ENCODE measurements at places on chromosomes 3 and 15.

DNA sequence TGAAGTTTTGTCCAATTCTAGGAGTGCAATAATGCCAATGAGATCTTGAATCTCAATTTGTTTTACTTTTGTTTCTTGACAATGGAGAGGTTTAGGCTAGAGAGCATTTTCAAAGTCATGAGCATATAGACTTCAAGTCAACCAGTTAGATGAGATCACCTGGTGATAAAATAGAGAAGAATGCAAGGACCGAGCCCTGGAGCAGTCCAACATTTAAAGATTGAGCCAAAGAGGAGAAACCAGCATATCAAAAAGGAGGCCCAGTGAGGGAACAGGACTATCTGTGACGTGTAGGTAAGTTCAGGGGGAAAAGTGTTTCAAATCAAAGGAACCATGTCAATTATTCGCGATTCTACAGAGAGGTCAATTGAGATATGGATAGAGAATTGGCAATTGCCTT, 1.7 kb upstream of the PIAS1 start:
- DNase-seq, result no peak

DNA sequence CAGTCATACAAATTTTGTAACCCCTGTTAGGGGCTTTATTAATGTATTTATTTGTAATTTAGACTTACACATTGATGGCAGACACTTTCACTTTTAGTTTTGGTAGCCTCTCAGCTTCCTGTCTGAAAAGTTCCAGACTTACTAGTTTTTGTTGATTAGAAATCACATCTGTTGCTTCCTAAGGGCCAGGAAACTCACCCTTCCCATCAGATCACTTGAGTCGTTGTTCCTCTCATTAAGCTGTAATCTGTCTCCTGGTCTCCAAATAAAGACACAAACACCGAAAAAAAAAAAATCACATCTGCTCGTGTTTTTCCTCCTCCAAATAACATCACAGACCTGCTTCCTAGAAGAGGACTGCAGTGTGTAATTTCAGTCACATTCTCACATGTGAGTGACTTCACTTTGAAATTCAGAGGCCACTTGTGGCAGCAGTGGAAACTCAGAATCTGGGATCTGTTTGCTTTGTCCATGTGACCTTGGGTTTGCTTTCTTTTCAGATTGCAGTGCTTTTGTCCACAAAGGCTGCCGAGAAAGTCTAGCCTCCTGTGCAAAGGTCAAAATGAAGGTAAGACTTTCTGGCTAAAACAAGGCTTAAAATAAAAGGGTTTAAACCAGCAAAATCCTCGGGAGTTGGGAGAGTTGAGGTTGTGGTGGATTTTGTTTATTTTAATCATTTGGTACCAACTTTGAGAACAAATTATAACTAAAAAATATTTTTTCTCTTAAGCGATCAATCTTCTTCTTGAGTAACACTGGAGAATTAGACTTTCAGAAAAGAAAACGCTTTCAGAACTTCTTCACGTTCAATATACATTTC, 87.0 kb downstream of the KLHL25 start:
- DNase-seq, result no peak

- no peak for DNase-seq
Observed at GRCh38 chr3:17551333-17551732, 191.1 kb downstream of the TBC1D5 start.

DNA sequence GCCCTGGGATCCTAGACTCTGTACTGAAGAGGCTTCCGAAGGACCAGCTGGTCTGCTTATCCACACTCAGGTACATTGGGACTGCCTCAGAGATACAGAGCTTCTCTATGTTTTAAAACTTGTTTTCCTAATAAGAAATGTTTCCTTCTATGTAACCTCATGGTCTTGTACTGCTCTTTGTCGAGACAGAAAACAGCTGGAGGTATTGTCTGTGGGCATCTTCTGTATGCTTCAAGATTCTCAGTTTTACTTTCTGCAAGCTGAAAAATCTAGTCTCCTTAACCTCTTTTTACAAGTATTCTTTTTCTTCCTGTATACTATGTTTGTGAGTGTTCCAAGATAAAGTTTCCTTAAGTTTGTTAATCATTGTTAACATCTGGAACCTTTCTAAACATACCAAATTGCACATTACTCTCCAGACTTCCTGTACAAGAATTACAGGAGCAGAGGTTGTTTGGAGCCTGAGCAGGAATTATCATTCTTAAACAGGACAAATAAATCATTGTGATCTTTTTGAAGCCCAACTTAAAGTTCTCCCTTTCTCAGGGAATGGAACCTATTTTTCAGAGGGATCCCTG, 358.3 kb upstream of the CFAP20DC start:
- DNase-seq, result no peak

- no peak for DNase-seq
Observed at GRCh38 chr3:58164199-58164879, 46.4 kb downstream of the DNASE1L3 start.

DNA sequence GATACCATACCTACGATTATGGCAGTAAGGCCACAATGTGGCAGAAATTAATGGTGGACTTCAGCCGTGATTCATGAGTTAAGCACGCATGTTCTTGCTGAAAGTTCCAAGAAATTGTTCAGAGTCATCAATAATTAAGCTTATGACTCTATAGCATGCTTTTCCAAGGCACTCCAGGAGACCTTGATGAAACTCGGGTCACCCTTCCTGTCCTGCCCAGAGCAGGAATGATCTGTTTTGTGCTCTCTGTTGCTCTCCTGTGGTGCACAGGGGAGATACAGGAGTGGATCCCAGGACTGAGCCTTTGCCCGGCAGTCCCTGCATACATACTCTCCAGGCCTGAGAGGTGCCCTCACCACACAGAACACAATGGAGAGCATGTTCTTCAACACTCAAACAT, 141.6 kb upstream of the SLC2A2 start:
- no peak for DNase-seq

DNA sequence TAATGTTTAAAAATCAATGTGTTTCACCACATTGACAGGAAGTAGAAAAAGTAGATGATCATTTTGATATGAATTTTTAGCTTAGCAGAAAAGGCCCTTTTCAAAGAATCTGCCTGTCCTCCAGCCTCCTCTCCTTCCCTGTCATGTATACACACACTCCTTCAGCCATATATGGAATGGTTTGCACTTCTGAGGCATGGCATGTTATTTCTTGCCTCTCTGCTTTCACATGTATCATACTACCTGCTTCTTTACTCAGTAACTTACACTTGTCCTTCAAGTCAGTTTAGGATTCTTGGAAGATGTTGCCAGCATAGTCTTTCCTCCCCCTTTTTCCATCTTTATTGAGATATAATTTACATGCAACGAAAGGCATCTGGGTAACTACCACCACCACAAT, 79.0 kb downstream of the REC114 start:
- DNase-seq, result no peak

DNA sequence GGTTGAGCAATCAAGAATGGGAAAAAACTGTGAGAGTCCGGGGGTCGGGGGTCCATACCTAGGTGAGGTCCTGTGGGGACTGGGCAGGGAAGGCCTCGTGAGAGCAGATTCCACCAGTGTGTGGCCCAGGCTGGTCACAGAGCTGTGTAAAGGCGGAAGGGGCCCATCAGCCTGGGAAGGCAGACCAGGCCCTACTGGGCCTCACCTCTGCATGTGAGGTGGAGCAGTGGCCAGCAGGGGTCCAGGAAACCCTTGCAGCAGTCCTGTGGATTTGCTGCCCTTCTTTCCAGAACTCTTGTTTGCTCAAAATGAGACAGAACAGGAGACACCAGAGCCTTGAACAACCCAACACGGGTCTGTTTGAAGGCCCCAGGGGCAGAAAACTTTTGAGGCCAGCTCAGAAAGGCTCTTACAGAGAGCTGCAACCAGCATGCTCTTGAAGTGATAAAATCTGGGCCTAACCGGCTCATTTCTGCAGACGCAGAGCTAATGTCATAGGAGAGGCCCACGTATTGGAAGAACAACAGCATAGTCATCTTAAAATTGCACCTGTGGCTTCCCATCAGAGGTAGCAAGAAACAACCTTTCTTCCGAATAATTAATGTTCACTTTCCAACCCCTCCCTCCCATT, 30.3 kb upstream of the HHATL start:
- DNase-seq, result no peak

- DNase-seq, result no peak
Observed at GRCh38 chr15:27585041-27585640, 514.0 kb downstream of the OCA2 start.

DNA sequence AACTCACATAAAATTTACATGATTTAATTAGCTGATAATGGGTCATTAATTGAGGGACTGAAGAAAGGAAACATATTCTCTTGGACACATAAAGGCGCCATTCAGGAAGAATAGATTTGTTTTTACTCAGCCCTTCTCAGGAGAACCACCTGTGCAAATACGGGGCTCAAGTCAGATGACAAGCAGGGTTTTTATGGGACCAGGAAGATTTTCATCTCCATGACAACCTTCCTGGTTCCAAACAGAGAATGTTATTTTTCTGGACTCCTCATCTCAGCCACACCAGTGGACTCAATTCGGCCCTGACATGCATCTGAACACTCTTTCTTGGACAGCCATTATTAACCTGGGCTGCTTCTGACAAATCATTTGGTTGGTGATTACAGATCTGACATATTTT, 120.5 kb downstream of the PDZRN3 start:
- DNase-seq, result no peak

DNA sequence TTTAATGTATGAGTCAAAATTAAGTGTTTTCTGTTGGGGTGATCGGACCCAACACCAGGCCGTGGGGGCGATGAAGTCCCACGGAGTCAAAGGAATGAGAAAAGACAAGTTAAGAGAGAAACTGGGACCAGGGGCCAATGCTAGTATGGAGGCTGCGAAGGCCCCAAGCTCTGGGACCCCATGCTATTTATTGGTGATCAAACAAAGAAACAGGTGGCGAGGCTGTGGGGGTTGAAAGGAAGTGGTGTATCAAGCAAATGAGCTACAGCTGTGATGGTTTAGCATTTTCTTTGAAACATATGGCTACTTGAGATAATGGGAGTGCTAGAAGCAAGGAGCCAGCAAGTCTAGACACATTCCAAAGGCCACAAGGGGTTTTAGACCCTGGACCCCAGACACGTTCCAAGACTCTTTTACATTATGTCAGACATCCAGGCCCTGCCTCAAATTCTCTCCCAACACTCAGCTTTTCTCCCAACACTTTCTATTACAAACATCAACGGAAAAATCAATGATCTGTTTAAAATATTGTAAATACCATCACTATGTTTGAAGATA, 56.0 kb upstream of the SNRPN start:
- no peak for DNase-seq

DNA sequence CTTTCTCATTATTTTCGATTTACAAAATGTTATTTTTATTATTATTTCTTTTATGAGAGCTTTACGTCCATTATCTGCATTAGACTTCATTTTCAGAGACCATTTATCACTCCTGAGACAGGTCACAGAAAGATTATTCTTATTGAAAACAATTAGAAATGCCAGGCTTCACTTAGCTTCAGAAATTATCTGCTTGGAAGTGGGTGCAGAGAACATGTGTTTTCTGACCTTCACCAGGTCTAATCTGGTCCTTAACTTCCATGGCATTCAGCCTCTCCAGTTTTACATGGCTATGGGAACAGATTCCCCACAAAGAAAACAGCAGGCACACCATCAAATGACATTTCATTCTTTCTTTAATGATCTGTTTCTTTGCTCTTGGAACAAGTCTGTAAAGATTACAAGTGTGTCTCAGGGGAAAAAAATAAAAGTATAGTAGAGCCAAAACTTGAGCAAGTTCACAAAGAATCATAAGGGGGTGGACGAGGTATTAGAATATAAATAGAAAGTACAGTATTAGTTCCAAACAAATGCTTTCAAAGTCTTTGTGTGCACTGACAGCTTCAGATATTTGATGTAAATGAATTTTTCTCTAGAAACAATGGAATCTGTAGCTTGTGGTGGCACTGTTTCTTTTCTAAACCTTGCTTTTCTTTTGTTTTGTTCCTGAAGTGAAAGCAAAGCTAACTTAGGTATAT, 294.2 kb upstream of the MEIS2 start:
- DNase-seq, result no peak

- DNase-seq, result no peak
Observed at GRCh38 chr3:111521891-111522290, 20.1 kb upstream of the CD96 start.

DNA sequence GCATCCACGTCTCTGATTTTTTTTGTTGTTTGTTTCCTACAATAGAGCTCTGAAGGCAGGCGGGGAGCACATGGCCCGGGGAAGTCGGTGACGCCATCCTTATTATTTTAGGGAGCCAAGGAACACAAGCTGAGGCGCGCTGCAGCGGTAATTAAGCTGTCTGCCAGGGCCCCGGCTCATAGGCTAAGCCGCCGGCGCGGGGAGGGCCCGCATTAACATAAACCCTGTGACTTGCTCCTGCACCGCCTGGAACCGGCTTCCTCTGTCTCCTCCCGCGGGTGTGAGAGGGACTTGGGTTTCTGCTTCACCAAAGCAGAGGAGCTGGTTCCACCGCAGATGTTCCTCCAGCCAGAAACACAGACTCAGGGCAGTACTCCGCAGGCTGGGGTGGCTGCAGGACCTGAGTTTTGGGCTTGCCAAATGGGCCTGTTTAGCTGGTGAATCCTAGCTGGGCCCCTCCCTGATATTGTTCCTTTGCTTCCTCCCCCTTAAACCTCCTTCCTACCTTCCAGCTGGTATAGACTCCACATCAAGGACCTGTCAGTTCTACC, 25.3 kb downstream of the ANP32A start:
- peak; percentile 91 for DNase-seq

DNA sequence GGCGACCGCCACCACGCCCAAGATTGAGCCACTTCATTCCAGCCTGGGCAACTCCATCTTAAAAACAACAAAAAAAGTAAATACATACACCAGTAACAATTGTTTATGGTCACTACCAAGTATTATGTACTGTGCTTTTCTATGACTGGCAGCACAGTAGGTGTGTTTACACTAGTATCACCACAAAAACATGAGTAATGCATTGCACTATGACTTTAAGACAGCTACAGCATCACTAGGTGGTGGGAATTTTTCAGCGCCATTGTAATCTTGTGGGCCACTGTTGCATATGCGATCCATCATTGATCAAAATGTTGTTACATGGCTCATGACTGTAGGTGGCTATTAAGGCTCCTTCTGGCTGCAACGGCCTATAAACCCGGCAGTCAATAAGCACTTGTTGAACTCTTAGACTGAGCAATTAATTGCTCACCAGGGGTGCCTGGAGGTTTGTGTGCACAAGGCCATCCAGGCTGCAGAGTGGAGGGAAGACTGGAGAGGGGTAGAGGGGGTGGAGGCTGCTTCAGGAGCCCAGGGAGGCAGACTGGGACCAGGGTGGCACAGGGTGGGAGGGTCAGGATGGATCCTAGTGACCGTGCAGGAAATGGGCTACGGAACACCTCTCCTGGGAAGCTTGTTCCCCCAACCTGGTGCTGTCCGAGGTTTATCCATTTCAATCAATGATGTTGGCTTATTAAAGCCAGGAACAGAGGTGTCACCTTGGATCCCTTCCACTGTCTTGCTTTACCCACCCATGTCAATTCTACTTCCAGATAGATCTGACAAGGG, 17.9 kb upstream of the COPG1 start:
- DNase-seq, result no peak

GRCh38 chr15:75656813-75657212, 9.1 kb downstream of the SNX33 start:
- no peak for DNase-seq

GRCh38 chr15:72271221-72271620, 1.1 kb downstream of the PARP6 start:
- DNase-seq, result no peak

Data from cerebellar nuclear complex (tissue), 1 donor.